ENCODE measurements at places on chromosomes 5 and 9.

DNA sequence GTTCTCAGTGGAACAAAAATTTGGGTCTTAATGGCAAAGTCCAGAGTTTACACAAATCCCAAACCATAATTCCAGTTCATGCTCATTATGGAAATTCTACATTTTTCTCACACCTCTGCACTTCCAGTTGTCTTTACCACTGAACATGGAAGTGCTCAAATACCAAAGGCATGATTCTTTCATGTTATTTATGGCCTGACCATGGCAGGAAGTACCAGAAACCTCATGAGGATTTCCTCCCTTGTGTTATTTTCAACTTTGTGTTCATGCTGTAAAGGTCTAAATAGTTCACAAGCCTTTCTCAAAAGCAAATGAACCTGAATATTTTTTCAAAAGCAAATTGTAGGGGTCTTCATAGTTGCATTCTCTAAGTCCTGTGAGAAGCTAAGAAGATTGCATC lies 82.0 kb upstream of the ITGA1 start:
- no peak for DNase-seq

GRCh38 chr5:17785774-17786173 lies 151.5 kb downstream of the TAF11L14 start:
- no peak for DNase-seq

GRCh38 chr5:121945261-121945660 lies 16.5 kb upstream of the SRFBP1 start:
- no peak for DNase-seq

- DNase-seq, result no peak
Measured at GRCh38 chr9:83972286-83972685, 7.7 kb downstream of the HNRNPK start.

- DNase-seq, result no peak
Measured at GRCh38 chr9:73149371-73150067, 2.1 kb upstream of the ANXA1 start.

DNA sequence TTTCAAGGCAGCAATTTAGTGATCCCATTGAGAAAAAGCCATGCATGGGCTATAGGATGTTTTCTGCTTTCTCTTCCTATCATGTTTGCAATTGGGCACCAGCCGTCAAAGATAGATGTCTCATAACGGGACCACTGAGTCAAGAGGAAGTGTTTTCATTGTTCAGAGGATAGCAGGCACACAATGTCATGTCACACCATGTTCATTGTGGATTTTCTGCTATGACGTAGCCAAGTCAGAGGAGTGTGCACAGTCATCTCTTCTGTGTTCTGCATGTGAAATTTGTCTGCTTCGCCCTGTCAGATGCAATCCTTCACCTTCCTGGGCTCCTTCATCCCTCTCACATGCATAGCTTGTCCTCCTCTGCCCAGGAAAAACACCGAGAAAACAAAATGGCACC lies 106.0 kb downstream of the CD180 start:
- DNase-seq, result no peak

- peak; percentile 19 for DNase-seq
Measured at GRCh38 chr5:52743012-52743411, 44.7 kb upstream of the ITGA1 start.

- no peak for DNase-seq
Measured at GRCh38 chr5:125115195-125115525, 368.7 kb upstream of the ZNF608 start.

GRCh38 chr5:103290846-103291245 lies 32.3 kb downstream of the MACIR start:
- no peak for DNase-seq

- DNase-seq, result no peak
Measured at GRCh38 chr5:15547261-15547839, 47.4 kb downstream of the FBXL7 start.

DNA sequence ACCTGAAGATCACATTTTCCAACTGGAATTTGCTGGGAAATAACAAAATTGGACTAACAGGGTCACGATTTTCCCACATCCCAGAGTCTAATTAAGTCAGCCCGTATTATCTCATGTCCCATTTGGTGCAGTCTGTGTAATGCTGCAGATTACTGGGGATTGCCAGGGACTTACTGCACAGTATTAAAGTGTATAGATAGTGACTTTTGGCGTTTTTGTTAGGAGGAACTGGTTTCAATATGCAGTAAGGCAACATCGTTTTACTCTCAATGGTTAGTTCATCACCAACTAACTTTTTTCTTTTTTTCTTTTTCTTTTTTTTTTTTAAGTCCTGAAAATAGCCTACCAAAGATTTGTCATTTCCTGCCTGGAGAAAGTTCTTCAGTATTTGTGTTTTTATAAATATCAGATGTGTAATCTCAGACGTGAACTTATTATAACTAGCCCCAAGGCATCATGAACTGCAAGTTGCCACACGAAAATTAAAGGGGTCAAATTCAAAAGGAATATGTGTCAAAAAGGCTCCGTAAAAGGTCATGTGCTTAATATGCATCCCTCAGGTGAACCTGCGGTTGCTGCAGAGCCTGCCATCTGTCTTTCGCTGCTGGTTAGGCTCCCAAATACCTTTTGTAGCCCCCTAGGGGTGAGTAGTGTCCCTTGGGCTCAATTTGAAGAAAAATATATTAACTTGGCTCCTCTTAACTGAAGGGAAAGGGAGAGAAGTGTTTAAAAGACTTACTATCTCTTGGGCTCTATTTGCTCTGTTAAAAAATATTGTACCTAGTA lies 176.7 kb upstream of the ADAMTSL1 start:
- no peak for DNase-seq

GRCh38 chr5:123433596-123433995 lies 10.4 kb upstream of the CEP120 start:
- no peak for DNase-seq

DNA sequence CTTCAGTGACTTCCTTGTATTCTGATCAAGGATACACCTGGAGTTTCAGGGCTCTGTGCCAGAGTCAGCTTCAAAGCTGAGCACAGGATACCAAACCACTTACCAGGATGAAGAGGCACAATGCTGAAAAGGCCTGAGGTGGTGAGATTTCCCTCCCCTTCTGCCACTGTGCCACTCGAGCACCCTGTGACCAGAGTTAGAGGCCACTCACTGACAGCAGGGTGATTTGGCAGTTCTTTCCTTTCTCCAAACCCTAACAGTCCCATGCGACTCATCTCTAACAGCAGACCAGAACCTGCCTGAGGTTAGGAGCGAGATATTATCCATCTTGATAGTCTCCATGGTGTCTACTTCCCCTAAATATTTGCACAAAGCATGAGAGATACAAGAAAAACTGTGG lies 1.8 kb downstream of the PLGRKT start:
- DNase-seq, result no peak

- DNase-seq, result no peak
Measured at GRCh38 chr5:136006164-136006563, 22.6 kb upstream of the TGFBI start.

DNA sequence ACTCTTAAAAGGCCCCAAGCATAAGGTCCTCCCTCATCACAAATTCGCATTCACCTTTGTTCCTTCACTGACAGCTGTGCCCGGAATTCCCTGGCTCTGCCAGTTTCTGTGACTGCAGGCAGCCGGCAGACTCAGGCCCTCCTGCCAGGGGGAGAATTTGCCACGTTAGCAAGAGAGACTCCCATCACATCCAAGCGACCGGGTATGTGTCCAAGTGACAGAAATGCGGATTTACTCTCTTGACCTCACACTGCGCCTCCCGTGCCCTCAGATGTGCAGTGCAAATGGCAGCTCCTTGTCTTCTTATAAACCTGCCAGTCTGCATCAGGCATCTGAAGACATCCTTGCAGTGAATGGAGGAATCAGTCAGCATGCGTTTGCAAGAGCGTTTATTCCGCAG lies 187.1 kb upstream of the WWC1 start:
- no peak for DNase-seq

- no peak for DNase-seq
Measured at GRCh38 chr5:14741131-14741530, 76.6 kb downstream of the OTULIN start.

DNA sequence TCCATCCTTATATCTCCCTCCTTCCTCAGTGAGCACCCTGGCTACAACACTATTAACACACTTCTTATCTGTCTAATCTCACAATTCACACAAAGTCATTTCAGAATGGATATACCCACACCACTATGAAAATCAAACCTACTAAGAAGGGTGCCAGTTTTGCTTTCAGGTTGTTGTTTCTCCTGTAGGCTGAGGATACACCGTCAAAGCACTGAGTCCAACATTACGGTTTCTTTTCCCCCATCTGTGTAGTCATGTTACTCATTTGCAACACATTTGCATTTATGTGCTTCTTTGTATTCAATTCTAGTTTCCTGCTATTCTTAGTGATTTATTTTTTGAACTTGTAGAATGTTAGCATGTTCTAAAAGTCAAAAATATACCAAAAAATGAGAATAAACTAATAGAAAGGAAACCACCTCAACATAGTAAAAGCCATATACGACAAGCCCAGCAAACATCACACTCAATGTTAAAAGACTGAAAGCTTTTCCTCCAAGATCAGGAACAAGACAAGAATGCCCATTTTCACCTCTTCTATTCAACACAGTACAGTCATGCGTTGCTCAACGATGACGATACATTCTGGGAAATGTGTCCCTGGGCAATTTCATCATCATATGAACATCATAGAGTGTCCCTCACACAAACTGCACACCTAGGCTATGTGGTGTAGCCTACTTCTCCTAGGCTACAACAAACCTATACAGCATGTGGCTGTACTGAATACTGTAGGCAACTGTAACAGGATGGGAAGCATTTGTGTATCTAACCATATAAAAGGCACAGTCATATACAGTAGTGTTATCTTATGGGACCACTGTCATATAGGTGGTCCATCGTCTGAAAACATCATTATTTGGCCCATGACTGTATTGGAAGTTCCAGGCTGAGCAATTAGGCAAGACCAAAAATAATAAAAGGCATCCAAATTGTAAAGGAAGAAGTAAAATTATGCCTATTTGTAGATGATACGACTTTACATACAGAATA lies 6.3 kb downstream of the ROR2 start:
- no peak for DNase-seq

DNA sequence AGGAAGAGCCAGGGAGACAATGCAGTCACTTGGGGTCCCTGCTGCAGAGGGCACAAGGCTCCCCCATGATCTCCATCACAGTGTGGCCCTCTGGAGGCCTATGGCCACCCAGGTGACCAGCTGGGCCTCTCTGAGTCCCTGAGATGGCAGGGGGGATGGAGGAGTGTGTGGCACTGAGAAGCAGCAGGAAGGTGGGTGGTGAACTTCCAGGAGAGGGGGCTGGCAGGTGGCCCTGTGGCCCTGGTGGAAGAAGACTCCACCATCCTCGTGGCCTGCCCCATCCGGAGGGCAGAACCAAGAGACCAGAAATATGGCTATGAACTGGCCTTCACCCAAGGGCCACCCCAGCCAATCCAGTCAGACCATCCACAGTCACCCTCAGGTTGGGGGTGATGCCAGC lies 31.7 kb upstream of the AFAP1L1 start:
- no peak for DNase-seq

DNA sequence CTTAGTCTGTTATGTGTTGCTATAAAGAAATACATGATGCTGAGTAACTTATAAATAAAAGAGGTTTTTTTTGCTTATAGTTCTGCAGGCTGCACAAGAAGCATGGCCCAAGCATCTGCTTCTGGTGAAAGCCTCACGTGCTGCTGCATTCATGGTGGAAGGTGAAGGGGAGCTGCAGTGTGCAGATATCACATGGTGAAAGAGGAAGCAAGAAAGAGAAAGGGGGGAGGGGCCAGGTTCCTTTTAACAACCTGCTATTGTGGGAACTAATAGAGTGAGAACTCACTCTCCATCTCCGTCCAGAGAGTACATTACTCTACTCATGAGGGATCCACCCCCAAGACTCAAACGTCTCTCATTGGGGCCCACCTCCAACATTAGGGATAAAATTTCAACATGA lies 12.5 kb upstream of the PARP8 start:
- DNase-seq, result no peak

- no peak for DNase-seq
Measured at GRCh38 chr9:72013292-72013760, 47.1 kb downstream of the C9orf57 start.

GRCh38 chr9:115035841-115036612 lies 81.9 kb downstream of the TNC start:
- DNase-seq, result no peak

DNA sequence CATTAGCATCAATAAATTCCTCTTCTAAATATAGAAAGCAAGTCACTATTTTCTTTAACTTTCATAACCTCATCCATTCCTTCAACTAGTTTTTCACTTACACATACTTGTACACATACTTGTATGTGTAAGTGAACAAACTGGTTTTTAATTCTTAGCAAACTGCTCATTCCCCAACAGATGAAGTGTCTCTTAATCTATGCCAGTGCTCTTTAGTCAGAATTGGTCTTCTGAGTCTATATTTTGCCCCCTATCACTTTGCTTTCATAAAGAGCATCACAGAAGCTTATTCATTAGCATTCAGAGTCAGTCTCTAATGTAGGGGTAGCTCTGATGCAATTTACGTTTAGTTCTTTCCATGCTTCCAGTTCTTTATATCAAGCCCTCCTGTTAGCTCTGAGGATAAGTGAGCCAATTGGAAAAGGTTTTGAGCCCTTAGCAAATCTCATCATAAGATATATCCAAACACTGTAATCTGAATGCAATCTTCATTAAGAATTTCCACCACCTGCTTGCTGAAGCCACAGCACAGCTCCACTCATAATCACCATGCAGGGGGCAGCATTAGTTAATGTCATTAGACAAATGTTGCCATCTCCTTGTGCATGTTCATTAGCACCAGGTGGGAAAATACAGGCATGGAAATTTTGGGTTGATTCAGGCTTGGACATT lies 178.5 kb upstream of the SLC24A2 start:
- no peak for DNase-seq

GRCh38 chr9:97562542-97562941 lies 61.1 kb downstream of the TMOD1 start:
- DNase-seq, result no peak

GRCh38 chr5:159975462-159976019 lies 33.4 kb upstream of the TTC1 start:
- no peak for DNase-seq

DNA sequence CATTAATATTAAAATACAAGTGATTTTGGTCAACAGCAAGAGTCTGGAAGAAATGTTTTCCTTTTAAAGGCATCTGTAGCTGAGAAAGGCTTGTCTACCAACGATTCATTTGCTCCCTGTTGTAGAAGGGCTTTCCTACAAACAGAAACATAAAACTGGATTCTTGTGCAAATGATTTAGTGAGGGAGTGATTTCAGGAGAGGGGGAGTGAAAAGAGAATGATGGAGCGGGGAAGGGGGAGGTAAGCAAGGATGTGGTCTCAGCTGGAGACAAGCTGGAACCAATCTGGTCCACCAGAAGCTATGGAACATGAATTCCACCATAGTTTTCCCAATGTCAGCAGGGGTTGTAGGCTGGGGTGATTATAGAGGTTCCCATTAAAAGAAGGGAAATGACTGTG lies 196.3 kb downstream of the FBXO4 start:
- no peak for DNase-seq

DNA sequence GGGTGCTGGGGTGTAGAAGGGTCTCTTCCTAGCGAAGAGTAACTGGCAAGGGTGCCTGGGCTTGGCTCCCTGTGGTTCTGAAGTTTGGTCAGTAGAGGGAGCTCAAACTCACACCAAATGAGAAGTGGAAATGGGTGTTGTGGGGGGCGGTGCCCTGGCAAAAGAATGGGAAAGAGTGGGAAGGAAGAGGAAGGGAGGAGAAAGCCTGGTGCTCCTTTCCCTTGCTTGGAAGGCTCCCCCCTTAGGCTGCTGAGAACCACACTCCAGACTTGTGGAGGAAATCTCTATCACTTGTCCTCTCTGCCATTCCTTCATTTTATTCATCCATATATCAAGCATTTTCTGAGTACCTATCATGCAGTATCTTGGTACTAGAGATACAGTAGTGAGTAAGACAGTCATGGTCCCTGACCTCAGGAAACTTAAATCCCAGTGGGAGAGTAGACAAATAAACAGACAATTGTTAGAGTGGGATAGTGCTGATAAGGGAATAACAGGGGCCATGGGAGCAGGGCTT lies 13.0 kb downstream of the SLC4A9 start:
- DNase-seq, result peak; percentile 45
